ENCODE measurements at places on chromosomes 1 and 21. TPM values are rescaled to one million over a fixed set of nuclear protein-coding genes. Genes with fewer than 3 reads are reported as not detected.

The PDZK1 gene
- 0.91 TPM for total RNA-seq

The FAM229A gene
- 3.2 TPM for total RNA-seq

The CCDC30 gene
- total RNA-seq: 22.2 TPM

DNA sequence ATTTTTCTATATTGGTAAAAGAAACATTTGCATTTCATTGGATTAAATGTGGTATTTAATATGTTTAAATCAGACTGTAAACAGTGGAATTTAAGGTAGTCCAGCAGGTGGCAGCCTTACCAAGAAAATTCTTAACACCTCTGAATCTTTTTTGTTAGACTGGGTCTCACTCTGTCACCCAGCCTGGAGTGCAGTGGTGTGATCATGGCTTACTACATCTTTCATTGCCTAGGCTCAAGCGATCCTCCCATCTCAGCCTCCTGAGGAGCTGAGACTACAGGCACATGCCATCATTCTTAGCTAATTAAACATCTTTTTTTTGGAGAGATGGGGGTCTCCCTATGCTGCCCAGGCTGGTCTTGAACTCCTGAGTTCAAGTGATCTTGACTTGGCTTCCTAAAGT lies 98.8 kb downstream of the RABGAP1L start:
- peak; percentile 17 for DNase-seq

DNA sequence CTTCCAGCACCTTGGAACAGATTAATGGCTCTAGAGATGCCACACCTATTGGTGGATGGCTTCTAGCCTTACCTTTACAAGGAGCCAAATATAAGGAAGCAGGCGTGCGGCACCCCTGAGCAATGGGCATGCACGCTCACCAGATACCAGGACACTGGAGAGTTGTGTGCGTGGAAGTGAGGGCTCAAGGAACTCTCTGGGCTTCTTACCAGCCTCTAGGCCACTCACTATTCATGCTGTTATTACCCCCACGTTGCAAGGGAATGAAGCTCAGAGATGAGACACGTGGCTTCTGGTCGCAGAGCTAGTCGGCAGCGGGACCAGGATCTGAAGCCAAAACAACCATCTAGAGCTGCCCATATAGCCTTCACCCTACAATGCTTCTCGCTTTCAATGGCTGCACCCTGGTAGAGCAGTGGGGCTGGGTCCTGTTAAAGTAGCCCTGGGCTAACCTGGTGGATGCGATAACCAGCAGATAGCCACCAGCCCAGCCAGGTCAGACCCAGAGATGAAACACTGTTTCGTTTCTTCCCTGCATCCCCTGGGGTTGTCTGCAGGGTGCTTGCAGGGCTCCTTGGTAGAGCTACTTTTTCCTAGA lies 396.4 kb upstream of the VAMP3 start:
- no peak for DNase-seq

DNA sequence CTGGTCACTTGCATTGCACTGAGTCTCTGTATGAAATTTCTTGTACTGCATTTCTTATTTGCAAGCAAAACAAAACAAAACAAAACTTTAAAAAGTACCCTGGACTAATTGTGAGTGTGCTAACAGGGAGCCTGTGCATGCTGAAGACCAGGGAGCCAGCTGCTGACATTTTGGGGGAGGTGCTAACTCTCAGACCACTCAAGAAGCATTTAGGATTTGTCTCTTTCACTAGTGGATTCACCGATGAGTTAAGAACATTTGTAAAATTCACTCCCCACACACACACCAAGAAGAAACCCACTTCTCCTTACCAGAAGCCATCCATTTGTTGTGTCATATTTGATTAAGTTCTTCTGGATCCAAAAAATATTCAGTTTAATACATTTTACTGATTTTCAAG lies 95.7 kb upstream of the C1orf105 start:
- DNase-seq: no peak

DNA sequence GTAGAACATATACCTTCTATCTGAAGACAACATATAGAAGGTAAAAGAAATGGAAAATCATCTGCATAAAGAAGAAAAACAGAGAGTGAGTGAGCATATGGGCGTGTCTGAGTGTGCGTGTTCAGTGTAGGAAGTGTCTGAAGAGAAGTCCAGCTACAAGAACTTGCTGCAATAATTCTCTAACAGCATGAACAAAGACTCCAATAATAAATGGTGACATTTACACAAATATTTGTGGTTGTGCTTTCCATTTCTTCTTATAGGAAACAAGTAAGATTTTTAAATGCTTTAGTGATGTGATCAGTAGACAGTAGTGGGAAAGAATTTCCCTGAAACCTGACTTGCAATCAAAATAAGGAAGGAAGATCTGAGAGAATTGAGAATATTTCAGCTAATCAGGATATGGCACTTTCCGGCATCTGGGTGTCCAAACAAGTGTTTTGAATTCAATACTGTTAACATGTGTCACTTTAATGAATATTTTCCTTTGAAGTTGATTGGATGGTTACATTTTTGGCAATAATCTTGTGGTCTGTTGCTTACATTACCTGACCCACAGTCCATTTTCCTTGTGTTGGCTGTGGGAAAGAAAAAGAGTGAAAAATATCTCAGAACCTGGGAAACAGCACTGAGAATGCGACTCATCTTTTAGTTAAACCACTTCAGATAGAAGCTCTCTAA lies 154.0 kb downstream of the TGFB2 start:
- no peak for DNase-seq

GRCh38 chr1:155598842-155599331 lies 11.1 kb upstream of the MSTO1 start:
- DNase-seq: no peak

DNA sequence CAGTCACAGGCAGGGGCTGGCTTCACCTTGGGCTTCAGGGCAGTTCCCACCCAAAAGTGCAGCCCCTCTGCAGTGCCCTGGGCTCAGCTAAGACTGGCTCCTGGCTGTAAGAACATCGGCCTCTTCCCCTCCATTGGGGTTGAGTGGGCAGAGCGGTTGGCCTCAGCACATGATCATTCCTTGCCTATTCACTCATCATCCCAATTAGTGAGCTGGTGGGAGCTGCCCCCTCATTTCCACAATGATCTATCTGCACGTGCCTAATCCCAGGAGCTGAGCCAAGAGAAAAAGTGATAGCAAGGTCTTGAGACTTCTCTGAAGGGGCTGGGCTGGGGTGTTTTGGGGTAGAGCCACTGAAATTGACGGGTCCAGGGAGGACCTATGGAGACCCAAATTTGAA lies 133.6 kb downstream of the SYF2 start:
- DNase-seq: no peak

DNA sequence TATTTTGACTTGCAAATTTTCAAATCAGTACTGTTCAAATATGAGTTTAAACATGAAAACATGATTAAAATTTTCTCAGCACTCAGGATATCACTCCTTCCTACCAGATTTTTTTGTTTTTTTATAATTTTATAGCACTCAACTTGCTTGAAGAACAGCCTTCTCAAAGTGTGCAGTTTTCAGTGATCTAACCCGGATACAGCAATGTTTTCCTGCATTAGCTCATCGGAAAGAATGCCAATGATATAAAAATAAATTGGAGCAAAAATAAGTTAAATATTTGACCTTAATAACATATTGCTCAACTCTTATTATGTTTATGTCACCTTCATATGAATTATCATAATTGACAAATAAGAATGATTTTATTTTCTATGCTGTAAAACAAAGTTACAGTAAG lies 766.8 kb downstream of the USP25 start:
- no peak for DNase-seq

DNA sequence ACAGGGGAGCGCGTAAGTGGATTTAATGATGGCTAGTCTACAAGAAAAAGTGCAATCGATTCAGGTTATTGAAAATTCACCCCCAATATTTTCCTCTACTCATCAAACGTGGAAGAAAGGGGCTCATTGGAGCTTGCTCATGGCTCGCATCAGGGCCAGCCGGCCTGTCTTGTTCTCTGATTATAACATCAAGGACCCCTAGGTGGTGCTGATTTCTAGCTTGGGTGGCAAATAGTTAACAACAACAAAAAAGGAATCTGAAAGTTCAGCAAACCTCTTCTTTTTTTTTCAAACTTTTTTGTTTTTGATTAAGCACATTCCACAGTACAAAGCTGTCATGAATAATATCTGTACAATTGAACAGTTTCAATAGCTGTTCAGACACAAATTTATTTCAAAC lies 35.8 kb upstream of the SOD1 start:
- DNase-seq: no peak

GRCh38 chr1:91724644-91725043 lies 161.3 kb downstream of the TGFBR3 start:
- no peak for DNase-seq

DNA sequence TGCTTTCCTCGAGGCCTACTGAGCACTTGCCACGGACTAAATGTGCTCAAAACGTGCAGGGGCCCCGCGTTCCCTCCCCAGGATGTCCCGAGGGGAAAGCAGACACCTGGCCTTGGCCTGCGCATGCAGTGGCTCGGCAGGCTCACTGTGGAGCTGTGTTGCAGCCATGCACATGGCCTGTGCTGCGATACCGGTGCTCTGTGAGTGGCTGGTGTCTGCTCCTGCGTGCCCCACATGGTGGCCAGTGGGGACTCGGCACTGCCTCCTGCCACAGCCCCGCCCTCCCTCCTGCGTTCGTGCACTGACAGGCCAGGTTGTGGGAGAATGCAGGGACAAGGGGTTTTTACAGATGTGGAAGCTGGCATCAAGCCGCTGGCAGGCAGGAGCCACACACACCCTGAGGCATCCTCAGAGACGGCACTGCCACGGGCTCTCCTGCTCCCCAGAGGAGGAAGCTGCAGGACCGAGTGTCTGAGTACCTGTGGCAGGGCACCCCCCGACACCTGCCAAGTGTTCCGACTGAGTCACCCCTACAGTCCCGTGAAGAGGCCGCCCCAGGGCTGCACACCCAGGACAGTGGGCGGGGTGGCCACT lies 16.9 kb upstream of the PTTG1IP start:
- no peak for DNase-seq

DNA sequence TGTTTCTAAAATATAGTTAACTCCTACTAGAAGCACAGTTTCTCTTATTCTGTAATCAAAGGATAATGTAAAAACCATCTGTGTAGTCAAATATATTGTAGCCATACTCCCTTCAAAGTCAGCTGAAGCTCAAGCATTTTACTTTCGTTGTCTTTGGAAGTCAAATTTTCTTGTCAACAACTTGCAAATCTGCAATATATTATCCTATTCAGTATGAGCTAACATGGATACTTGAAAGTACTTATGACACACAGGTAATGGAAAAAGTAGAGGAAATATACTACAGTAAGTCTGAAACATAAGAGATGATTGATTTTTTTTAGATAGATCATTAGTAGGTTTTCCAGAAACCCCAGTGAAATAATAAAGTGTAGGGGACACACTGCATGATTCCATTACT lies 121.5 kb downstream of the COL24A1 start:
- DNase-seq: no peak

DNA sequence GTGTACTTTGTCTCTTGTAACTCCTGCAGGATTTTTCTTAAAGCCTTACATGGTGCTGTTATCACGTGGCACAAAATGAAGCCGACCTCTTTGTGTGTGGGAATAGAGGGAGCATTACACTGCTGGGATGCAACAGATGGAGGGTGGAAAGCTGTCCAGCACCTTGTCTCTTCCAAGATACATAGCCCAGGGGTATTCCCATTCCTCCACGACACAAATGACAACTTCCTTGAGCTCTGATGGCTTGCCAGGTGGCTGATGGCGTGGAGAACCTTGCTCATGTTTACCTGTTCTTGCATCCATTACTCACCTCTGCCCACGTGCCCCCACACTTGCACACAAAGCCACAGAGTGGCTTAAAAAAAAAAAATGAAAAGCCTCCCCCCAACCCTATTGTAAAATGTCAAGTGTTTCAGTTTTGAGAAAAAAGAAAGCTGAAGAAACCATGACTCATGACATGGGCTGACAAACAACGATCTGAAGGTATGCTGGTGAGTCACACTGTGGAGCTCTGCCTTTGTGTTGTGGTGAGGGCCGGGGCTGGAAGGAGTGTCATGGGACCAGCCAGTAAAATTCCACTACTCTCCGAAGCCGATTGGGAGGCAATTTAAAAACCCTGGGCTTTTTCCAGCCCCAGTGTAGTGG lies 32.0 kb upstream of the ATP5PO start:
- peak; percentile 76 for DNase-seq

GRCh38 chr1:17122521-17123164 lies 3.4 kb upstream of the PADI2 start:
- no peak for DNase-seq

DNA sequence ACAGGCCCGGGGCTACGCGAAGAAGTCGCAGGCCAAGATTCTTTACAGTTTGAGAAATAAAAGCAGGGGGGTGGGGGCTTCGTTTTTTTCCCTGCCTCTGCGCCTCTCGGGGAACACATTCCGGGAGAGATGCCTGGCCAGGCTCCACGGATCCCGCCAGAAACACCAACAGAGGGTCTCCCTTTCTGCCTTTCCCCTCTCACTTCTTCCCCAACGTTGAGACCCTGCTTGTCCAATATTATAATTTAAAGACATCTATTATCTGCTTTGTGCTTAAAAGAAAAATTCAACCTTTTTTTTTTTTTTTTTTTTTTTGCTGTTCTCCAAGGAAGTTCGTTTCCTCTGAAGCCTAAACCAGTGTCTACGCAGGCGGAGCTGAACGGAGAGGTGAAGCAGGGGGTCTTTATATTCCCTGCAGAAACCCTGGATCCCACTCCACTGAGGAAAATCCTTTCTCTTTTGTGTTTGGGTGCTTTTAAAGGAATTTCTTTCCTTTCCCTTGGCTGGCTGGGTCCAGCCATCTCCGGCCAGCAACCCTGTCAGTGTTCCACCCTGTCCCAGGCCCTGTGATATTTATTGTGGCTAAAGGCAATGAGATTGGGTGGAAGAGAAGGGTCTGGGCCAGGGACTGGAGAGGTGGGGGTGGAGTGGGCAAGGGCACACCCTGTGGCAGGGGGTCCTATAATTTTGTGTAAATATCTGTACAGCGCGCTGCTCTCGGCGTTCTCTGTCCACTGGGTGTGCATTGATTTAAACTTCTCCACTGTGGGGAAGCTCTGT lies 2.2 kb downstream of the FOXD2 start:
- no peak for DNase-seq

GRCh38 chr1:218546314-218546713 lies 201.2 kb downstream of the TGFB2 start:
- no peak for DNase-seq

DNA sequence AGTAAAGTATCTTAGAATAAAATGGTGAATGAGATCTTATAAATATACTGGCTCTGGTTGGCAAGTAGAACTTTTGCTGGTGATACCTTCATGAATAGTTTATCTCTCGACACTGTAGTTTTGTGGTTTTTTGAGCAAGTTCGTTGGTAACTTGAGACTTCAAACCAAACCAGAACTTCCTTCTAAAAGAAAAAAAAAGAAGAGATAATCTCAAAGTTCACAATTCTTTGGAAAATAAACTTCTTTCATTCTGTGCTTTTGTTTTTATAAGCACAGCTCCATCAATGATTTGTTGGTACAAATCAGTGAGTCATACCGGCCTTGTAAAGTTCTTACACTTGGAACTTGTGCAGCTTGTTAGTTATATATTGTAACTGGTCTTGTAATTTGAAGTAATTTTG lies 2.3 kb downstream of the HIPK1 start:
- DNase-seq: no peak

DNA sequence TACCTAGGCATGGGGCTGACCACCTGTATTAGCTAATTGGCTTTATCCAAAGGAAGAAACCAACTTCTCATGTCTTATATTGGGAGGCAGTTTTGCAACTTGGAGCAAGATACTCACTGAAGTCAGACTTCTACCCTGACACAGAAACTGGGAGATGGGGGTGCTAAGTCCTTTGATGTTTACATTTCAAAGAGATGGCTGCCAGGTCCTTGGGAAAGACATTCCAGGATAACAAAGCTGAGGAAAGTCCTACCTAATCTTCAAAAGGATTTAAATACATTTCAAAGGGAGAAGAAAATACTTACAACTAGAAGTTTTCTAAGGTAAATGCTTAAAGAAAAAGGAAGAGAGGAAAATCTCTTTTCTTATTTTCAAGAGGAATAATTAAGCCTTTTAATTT lies 62.1 kb downstream of the FH start:
- no peak for DNase-seq
